ENCODE measurements at places on chromosomes 4 and X.
A peak's percentile ranks its signal among the peaks of the same experiment; 100 is the strongest.

DNA sequence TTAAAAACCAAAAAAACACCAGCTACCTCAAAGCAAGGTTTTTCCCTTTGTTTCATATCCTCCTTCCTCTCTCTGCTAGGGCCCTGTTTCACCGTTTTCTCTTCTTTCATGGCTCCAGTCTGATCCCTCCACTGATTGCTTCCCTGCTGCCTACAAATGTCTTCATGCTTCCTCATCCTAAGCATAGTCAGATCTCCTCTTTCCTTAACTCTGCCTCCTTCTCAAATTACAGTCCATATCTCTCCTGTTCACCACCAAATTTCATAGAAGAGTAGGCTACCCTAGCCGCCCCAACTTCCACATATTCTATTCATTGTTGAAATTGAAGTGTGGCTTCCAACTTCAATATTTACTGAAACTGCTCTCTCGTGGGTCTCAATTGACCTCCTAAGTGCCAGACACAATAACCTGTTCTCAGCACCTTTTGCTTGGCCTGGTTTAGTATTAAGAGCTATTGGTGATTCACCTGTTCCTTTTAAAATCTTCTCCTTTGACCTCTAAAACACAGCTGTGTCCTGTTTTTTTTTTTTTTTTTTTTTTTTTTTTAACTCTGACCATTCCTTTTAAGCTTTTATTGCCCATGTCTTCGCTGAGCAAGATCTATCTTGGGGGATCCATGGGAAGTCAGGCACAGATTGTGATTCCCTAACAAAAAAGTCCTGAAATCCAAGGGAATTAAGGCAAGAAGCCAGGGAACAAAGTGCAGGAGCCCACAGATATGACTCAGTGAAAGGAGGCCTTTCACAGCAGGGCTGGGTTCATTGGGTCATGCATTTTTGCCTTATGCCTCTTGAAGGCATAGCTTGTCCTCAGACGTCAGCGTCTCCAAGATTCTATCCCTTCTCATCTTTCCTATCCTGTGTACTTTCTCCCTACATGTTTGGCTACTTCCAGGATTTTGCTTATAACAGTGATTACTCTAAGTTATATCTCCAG is 85.4 kb downstream of the RPS3A start:
- no peak for DNase-seq

- no peak for DNase-seq
Observed at GRCh38 chrX:25066131-25066530, 50.4 kb upstream of the ARX start.

DNA sequence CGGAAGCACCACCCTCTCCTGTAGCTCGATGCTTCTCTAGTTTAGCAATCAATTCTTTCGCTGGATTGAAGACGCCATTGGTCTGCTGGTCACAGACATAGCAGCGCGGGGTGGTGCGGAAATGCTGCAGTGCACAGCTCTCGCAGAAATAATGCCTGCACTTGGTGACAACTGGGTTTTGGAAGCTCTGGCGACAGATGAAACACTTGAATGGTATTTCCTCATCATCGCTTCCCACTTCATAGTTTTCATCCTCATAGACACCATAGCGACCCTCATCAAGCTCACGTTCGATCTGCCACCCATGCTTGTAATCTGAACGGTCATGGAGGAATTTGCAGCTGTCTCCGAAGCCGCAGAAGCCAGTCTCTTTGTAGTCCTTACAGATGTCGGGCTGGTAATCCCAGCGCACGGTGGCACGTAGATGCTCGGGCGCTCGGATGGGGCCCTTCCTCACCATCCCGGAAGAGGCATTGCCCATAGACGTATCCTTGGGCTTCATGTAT is 854 bp downstream of the RNF113A start:
- no peak for DNase-seq

DNA sequence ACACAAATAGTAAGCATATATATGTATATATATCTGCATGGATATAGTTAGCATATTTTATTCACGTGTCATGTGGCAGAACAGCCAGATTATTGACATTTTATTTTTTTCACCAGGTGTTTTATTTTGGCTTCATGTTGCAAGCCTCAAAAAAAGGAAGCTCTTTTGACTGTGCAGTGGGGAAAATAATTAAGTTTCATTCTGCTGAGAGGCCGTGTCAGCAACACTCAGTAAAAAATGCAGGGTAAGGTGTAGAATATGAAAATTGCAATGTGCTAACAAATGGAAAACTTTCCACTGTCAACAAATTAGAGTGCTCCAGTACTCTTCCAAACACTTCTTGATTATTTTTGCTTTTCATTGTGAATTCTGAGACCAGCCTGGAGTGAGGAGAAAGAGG is 511.5 kb downstream of the GLUD2 start:
- no peak for DNase-seq

DNA sequence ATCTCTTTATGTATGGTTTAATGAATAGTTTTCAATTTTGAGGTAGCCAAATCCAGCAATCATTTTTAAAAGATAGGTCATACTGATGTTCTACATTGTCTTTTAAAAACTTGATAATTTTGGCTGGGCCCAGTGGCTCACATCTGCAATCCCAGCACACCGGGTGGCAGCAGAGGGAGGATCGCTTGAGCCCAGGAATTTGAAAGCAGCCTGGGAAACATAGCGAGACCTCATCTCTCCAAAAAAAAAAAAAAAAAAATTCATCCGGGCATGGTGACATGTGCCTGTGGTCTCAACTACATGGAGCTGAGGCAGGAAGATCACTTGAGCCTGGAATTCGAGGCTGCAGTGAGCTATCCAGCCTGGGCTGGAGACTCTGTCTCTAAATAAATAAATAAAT is 419.8 kb downstream of the GALNTL6 start:
- DNase-seq, result no peak

GRCh38 chrX:121308276-121308805 is 260.9 kb downstream of the GLUD2 start:
- peak; percentile 20 for DNase-seq

DNA sequence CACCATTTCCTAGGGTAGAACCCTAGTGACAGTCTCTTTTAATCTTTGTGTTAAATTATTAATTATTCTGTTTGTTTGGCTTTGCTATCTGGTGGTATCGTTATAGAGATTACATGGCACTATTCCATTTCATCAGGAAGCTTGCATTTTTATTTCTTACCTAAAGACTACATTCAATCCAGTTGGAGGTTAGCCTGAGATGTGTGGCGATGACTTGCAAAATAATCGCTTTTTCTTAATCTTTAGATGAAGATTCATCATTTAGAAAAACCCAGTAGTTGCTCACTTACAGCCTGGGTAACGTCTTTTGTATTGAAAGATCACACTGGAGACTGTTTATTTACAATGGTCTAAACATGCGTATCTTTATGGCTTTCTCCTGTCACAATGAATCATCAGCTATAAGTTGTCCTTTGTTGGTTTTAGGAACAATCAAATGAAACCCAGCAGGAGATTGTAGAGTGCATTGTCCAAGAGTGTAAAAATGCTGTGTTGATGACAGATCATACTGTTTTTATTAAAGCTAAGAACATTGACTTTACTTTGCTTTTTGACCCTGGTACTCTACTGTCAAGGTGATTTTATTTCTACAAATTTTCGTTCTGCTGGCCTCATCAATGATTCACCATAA is 281.7 kb upstream of the PITX2 start:
- DNase-seq, result no peak

DNA sequence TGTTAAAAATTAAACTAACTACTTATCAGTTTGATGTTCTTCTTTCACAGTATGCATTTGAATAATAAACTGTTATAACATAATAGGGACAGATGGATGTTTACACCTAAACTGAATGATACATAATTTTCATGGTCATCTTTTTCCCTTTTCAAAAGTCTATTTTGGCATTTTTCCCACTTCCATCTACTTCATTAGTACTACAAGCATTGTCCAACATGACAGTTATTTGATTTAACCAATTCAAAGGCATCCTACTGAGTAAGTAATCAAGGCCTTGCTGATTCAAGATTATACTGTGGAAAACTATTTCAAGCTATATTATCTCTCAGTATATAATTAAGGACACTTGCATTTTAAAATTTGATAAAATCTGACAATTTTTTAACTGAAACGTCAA is 212.9 kb downstream of the FAT4 start:
- no peak for DNase-seq

GRCh38 chr4:124450851-124451250 is 261.7 kb downstream of the ANKRD50 start:
- DNase-seq, result no peak

DNA sequence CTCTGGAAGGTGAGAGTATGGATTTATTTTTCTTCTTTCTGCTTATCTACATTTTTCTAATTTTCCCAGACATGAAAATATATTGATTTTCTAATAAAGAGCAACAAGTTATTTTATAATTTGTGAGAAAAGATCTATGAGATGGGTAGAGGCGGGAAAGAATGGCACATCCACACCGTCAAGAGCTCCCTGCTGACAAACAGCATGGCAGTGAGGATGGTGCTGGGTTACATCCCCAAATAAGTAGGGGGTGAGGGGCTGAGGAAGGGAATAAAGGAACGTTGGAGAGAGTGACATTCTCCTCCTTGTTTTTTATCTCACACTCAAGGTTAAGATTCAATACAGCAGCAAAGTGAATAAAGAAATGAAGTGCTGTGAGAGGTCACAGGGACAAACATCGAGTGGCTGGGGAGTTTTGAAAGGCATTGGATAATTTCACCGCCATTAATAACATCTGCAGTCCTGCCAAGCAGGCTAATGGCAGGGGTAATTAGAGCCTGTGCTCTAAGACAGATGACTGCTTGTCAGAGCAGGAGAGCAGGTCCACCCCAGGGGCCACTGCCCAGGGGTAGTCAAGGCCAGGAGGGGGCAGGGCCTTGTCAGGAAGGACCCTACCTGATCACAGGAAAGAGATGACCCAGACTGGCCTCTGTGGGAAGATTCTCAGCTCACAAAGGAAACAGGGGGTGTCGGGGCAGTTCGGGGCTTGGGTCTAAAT is 323.8 kb downstream of the FBXW7 start:
- no peak for DNase-seq

- no peak for DNase-seq
Observed at GRCh38 chr4:184369871-184370270, 104.5 kb downstream of the IRF2 start.

DNA sequence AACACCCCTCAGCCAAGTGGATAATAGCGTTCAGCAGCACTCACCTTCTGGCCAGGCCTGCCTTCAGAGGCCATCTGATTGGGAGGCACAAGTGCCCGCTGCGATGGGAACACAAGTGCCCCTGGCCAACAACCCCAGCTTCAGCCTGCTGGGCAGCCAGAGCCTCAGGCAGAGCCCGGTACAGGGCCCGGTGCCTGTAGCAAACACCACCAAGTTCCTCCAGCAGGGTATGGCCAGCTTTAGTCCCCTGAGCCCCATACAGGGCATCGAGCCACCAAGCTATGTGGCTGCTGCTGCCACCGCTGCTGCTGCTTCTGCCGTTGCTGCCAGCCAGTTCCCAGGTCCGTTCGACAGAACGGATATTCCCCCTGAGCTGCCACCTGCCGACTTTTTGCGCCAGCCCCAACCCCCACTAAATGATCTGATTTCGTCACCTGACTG is 55.9 kb upstream of the MTM1 start:
- DNase-seq, result no peak

GRCh38 chr4:173211222-173211621 is 42.6 kb downstream of the GALNT7 start:
- no peak for DNase-seq

DNA sequence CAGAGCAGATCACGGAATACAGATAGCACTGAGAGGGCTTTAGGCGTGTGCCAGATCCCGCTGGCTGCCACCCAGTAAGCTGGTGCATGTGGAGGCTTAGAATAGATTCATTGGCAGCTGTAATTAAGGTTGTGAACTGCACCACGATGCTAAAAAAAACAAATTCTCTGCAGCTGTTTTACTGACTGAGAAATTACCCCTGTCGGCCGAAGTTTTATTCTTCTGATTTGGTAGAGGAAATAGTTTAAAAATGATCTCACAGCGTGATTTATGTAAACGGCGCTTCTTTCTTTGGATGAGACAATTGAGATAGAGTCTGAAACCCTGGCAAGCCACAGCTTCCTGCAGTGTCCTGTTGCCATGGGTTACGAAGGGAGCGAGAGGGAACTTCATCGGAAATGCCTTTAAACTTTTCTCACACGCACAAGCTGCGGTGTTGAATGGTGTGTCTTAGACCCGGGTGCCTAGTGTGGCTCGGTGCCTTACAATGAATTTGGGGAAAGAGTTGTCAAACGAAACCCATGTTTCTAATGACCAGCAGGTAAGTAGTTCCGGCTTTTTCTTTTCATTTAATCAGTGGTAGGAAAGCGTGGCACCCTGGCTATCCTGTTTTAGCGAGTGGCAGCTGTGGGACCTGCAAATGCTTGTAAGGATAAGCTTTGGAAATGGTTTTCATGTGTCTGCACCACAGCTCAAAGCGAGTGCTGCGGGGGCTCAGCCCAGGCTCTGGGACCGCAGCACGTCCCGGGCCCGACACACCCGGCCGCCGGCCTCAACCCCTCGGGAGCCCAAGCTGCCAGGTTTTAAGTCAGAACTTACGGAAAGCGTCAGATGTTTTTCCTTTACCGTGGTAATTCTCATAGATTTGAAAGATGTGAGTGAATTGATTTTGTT is 71.7 kb upstream of the HGFAC start:
- no peak for DNase-seq

DNA sequence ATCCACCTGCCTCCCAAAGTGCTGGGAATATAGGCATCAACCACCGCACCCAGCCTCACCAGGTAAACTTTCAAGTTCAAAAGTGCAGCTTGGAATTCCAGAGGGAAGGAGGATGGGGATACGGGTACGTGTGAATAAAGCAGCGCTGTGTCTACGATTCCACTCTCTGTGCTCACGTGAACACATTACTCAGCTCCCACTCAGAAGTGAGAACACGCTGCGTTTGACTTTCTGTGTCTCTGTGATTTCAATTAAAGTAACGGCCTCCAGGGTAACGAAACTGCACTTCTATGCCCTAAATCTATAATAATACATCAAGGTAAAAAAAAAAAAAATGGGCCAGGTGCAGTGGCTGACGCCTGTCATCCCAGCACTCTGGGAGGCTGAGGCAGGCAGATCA is 8.4 kb upstream of the ASMT start:
- no peak for DNase-seq

DNA sequence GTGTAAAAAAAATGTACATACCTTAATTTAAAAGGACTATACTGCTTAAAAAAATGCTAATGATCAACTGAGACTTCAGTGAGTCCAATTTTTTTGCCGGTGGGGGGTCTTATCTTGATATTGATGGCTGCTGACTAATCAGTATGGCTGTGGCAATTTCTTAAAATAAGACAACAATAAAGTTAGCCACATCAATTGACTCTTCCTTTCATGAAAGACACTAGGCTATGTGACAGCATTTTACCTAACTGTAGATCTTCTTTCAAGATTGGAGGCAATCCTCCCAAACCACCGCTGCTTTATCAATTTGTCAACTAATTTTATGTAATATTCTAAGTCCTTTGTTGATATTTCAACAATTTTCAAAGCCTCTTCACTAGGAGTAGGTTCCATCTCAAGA is 116.1 kb downstream of the FBXW7 start:
- no peak for DNase-seq

- DNase-seq, result no peak
Observed at GRCh38 chr4:108346818-108347210, 178.1 kb upstream of the LEF1 start.

- no peak for DNase-seq
Observed at GRCh38 chrX:70022616-70023015, 27.1 kb downstream of the AWAT2 start.

GRCh38 chrX:21986596-21986995 is 45.5 kb upstream of the PHEX start:
- DNase-seq, result no peak

Measured in GM13977 (cell line).